Heart left ventricle (tissue), 16 donors: ENCODE measurements at places on chromosomes 6 and 20.
A peak's percentile ranks its signal among the peaks of the same experiment; 100 is the strongest.

GRCh38 chr6:158798311-158798710, 20.9 kb downstream of the EZR start:
- H3K4me1 ChIP-seq = peaks cover 91% of the 10 kb centered on the region
- H3K36me3 ChIP-seq = no peaks in the 10 kb centered on the region
- H3K27ac ChIP-seq = peak overlapping the region; percentile 56
- no peak for DNase-seq
- H3K4me3 ChIP-seq = no peak overlapping the region

- no peaks in the 10 kb centered on the region for H3K27me3 ChIP-seq
- peaks cover 45% of the 10 kb centered on the region for H3K4me1 ChIP-seq
- H3K36me3 ChIP-seq = no peaks in the 10 kb centered on the region
- no peak overlapping the region for H3K4me3 ChIP-seq
- no peak for DNase-seq
These were observed 113.3 kb downstream of the SASH1 start for GRCh38 chr6:148455674-148456558.

GRCh38 chr20:59723108-59723500, 118.8 kb downstream of the PHACTR3 start:
- no peak overlapping the region for H3K4me3 ChIP-seq
- DNase-seq = no peak
- no peaks in the 10 kb centered on the region for H3K4me1 ChIP-seq

- no peak overlapping the region for H3K27ac ChIP-seq
- H3K4me1 ChIP-seq = no peaks in the 10 kb centered on the region
- peaks cover 4% of the 10 kb centered on the region for H3K27me3 ChIP-seq
- DNase-seq = no peak
- no peak overlapping the region for H3K4me3 ChIP-seq
- H3K36me3 ChIP-seq = no peaks in the 10 kb centered on the region
These were observed 108.7 kb downstream of the FOXA2 start for GRCh38 chr20:22475662-22476061.

DNA sequence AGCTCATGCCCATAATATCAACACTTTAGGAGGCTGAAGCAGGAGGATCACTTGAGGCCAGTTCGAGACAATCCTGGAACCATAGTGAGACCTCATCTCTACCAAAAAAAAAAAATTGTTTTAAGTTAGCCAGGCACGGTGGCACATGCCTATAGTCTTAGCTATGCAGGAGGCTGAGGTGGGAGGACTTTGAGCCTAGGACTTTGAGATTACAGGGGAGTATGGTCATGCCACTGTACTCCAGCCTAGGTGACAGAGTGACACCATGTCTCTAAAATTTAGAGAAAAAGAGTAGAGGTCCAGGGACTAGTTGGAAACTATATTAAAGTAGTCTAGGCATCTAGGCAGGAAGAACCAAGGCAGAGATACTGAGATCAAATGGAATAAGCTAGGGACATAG, 121.6 kb downstream of the SLC16A10 start:
- H3K36me3 ChIP-seq = no peaks in the 10 kb centered on the region
- H3K4me1 ChIP-seq = no peaks in the 10 kb centered on the region
- H3K4me3 ChIP-seq = no peak overlapping the region
- DNase-seq = no peak
- H3K27me3 ChIP-seq = no peaks in the 10 kb centered on the region

DNA sequence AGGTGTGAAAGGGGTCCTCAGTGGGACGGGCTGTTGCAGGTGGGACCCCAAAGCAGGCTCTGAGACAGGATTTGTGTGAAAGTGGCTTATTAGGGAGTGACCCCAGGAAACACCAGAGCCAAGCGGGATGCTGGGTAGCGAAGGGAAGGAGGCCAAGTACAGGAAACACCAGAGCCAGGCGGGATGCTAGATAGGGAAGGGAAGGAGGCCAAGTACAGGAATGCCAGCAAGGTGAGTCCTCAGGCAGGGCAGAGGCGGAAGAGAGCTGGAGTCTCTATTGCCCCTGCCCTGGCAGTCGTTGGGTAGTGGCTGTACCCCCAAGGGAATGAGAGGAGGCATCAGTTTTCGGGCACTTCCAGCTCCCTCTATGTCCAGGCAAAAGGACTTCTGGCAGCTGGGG, 30.5 kb upstream of the TGM2 start:
- H3K4me1 ChIP-seq = peaks cover 3% of the 10 kb centered on the region
- H3K36me3 ChIP-seq = no peaks in the 10 kb centered on the region
- H3K4me3 ChIP-seq = no peak overlapping the region
- H3K27me3 ChIP-seq = no peaks in the 10 kb centered on the region
- no peak for DNase-seq
